ENCODE measurements at places on chromosomes 6 and 20.

DNA sequence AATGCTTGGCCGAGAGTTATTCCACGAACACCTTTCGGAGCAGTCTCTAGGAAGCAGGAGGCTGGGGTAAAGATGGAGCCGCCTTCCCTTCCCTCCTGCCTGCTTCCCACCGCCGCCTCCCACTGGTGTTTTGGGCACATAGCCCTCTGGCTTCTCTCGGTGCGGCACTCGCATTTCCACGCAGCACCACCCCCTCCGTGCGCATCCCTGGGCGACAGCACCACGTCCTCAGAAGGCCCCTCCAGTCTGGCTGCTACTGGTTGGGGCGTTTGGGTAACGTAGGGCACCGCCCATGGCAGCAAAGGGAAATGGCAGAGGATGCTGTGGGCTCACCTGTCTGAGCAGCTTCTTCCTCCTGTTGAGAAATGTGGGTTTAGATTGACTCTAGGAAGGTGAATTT, 2.4 kb downstream of the COL20A1 start:
- no peak for DNase-seq

DNA sequence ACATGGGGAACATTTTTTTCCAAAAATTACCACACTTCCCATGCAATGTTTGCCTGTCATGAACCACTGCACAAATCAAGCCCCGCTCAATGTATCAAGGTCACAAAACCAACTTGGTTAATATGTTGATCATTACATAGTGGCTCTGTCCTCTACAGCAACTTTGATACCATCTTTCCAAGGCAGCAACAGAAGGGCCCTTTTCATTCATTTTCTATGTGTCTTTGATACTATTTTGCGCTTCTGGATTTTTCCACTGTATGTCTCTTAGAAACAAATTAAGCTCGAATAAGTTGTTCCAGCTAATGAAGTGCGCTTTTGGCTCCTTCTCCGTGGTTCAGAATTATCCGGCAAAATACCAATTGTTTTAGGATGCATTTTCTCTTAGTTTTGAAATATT, 1.5 kb downstream of the ZHX3 start:
- no peak for DNase-seq

- DNase-seq: no peak
Measured at GRCh38 chr6:161429921-161430490, 156.1 kb upstream of the AGPAT4 start.

- no peak for DNase-seq
Measured at GRCh38 chr6:29146179-29146578, 24.5 kb upstream of the OR2J2 start.

GRCh38 chr6:131231891-131232290, 96.6 kb downstream of the AKAP7 start:
- no peak for DNase-seq

- no peak for DNase-seq
Measured at GRCh38 chr6:107823047-107823557, 1.0 kb downstream of the SCML4 start.

DNA sequence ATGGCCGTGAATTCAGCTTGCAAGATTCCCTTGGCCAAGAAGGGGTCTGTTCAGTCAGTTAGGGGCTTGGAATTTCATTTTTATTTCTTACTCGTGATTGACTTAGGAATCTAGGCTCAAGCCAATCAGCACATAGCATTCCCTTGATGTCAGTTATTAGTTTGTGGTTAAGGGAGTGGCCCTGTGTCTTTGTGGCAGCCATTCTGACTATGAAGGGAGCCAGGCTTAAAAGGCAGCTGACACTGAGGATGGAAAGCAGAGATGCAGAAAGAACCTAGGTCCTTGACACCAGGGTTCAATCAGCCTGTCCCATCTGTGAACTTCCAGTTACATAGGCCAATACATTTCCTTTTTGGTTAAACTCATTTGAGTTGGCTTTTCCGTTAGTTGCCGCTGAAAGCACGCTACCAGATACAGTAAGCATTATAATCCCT, 48.1 kb downstream of the MCUR1 start:
- DNase-seq: no peak

GRCh38 chr6:22231616-22232015, 65.2 kb downstream of the PRL start:
- no peak for DNase-seq

DNA sequence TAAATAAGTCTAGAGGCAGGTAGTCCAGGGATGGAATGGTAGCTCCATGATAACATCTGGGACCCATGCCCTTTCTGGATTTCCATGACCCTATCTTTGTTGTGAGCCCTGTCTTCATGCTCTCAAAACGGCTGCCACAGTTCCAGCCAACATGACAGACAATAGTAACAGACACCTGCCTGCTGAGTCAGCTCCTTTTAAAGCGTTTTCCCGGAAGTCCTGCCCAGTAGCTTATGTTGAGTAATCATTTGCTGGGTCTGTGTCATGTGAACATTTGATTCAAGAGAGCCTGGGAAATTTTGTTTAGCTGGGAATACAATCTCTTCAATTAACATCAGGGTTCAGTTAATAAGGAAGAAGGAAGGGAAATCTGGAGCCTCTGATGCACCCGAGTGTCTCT, 262.2 kb upstream of the SULF2 start:
- DNase-seq: no peak

- DNase-seq: no peak
Measured at GRCh38 chr6:46378161-46378881, 112.9 kb downstream of the RCAN2 start.

DNA sequence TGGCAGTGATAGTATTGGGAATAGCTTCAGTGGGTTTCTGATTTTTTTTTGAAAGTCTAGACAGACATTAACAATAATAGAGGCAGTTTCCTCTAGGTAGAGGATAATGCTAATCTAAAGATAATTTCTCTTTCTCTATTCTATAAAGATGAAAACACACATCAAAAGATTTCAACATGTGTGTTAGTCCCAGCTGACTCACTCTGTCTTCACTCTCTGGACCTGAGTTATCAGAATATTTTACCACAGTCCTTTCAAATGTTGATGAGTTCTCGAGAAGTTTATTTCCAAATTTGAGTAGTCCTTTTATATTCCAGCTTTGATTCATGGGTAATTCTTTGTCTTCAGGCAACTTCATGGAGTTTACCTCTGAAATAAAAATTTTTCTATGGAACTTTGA, 17.1 kb downstream of the RPRD1B start:
- DNase-seq: no peak

GRCh38 chr20:46215913-46216707, 92.2 kb downstream of the CDH22 start:
- no peak for DNase-seq

GRCh38 chr6:147282566-147282959, 78.3 kb downstream of the STXBP5 start:
- DNase-seq: no peak

GRCh38 chr6:56570413-56571359, 72.0 kb downstream of the DST start:
- DNase-seq: no peak

DNA sequence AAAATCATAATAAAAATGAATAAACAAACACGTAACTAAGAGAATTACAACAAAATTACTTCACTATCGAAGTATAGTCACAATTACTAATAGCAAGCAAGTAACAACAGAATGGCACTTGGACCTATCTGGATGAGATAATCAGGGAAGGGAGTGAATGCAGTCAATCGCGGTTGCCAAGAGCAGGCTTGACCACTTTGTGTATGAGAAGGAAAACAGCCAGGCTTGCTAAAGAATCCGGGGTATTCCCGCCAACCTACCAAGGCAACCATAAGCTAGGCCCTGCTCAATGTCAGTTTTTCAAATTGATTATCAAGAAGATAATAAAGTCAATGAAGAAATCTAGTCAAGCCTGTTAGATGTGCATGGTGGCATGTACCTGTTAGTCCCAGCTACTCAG, 39.7 kb downstream of the PXDC1 start:
- no peak for DNase-seq

- no peak for DNase-seq
Measured at GRCh38 chr20:37137547-37137946, 41.6 kb upstream of the RPN2 start.

- DNase-seq: no peak
Measured at GRCh38 chr6:133964052-133964451, 11.0 kb downstream of the TBPL1 start.

- DNase-seq: no peak
Measured at GRCh38 chr6:6750594-6751265, 162.2 kb downstream of the LY86 start.

DNA sequence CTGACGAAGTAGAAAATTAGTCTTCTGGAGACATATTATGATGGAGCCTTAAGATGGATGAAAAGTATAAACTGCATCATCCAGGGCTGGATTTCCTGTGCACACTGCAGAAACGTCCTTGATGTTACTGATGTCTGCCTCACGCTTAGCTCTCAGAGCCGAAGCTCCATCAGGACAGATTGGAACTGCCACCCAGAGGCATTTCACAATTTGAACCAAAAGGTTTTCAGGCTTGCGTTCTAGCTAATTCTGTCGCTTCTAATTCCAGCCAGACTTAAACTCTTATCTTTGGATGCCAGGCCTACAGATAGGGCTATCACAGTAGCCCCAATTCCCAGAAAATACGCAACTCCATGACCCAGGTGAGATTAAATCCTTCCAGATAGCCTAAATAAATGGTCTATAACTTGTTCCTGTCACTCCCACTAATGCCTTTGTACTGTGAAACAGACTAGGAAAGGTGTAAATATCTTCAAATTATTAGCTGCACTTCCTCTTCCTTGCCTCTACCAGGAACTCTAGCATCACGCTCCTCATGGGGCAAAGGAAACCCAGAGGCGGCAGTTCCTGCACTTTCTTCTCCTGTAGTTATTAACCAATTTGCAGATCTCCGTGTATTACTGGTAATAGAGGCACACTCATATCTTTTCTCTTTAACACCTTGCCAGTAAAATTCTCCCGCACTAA, 634.6 kb downstream of the PRKN start:
- DNase-seq: no peak

- no peak for DNase-seq
Measured at GRCh38 chr6:107604549-107604948, 114.6 kb downstream of the SOBP start.

DNA sequence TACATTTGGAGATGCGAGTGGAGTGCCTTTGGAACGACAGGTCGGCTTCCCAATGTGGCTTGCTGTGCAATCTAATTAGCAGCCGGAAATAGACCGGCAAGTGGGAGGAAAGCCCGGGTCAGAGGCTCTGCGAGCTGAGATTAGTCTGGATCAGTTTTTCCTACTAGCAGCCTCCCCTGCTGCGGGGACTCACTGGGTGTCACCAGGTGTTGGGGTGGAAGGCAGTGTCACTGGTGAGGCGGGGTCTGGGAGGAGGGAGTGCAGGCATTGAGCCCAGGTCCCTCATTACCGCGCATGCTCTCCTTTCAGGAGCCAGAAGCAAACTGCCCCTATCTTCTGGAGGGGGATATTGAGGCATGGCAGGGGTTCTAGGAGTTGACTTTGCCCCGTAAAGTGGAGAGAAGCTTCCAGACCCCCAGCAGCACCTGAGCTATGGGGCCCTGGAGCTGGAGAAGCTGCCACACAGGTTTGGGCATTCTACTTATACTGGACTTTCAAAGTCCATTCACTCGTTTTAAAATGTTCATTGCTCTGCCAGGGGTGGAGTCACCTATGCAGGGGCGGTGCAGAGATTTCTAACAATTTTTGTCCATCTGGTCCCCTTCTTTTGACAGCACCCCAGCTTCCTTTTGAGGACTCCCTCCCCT, 11.0 kb downstream of the SULF2 start:
- DNase-seq: no peak

GRCh38 chr6:73548458-73549446, 27.9 kb upstream of the EEF1A1 start:
- DNase-seq: no peak

GRCh38 chr20:53274365-53274764, 302.2 kb downstream of the TSHZ2 start:
- no peak for DNase-seq

DNA sequence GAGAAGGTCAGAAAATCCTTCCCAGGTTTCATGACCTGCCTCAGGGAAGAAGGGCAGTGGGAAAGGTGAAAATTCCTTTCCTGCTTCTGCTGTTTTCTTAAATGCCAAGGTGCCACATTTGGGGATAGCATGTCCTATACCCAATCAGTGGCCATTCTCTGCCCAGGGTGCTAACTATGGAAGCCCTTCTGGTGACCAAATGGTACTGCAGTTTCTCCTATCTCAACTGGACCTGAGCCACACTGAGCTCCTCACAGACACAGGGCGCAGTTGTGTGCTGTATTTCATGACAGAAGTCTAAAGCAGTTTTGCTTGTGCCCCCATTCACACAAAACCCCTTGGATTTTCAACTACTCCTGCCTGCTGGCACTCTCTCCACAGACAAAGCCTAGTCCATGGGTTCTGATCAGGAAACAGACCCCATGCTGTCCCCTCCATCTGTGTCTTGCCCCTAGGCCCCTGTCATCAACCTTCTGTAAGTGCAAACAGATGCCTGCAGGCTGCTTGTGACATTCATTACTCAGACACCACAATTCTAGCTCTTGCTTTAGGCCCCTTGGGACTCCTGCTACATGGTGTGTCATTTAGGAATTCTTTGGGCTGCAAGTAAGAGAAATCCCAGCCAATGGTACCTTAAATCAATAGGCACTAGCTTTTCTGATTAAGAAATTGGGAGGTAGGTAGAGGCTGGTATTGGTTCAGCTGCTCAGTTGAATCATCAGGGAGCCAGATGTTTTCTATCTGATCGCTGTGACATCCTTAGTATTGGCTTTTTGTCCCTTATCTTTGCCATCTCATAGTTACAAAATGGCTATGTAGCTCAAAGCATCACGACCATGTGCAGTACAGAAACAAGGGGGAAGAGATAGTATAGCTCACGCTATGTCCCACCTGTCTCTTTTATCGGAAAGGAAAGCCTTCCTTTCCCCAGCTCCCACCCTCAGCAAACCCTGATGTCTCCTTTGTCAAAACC, 147.8 kb downstream of the CD83 start:
- DNase-seq: no peak

DNA sequence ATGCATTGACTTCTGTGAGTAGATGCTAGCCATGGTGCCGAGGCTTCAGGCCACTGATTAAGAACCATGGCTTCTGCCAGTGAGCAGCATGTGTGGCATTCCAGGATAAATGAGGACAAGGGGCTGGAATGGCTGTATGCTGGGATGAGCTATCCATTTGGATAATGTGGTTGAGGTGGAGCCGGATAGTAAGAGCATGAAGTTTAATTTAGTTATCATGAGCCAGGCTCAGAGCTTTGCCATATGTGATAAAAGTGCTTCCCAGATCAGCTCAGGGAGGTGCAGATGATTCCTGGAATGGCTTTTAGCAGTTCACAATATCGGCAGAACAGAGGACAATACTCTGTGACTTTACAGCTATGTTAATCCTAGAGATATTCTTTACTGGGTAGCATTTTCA, 34.6 kb upstream of the RNF8 start:
- no peak for DNase-seq

GRCh38 chr6:157885876-157886275, 62.8 kb downstream of the SNX9 start:
- no peak for DNase-seq

- DNase-seq: no peak
Measured at GRCh38 chr6:41088451-41088850, 15.7 kb downstream of the NFYA start.
